Aorta (tissue), 5 donors: ENCODE measurements at places on chromosomes 4 and X. TPM values are rescaled to one million over a fixed set of nuclear protein-coding genes. Genes with fewer than 3 reads are reported as not detected.
A peak's percentile ranks its signal among the peaks of the same experiment; 100 is the strongest.

GLRA3 gene
- total RNA-seq: not detected

COX7B2 gene
- total RNA-seq: not detected

DUSP21 gene
- not detected for total RNA-seq

KLF8 gene
- total RNA-seq: 28.3 TPM

CCNI gene
- total RNA-seq: 436 TPM

TSPAN6 gene
- 12.2 TPM for total RNA-seq

KLHL13 gene
- total RNA-seq: 6.8 TPM

GPR34 gene
- 22.7 TPM for total RNA-seq

VCX3B gene
- total RNA-seq: not detected

DNA sequence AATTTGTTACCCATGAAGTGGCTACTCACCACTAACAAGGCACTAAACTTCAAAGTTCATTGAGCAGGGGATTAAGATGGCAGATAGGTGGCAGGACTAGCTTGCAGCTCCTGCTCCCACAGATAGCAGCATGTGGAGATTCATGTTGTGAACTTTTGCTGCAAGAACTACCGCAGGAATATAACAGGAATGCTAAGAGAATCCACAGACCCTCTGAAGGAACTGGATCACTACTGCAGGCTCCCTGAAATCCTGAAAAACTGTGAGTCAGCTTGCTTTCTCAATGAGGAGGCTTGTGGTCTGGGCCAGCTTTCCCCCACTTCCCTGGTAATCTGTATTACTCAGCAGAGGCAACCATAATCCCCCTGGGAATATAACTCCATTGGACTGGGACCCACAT is 118.5 kb upstream of the VCX2 start:
- DNase-seq: no peak
- H3K36me3 ChIP-seq: no peaks in the 10 kb centered on the region
- H3K4me1 ChIP-seq: no peaks in the 10 kb centered on the region
- H3K27me3 ChIP-seq: no peaks in the 10 kb centered on the region

GRCh38 chr4:37684154-37684553 is 2.0 kb downstream of the RELL1 start:
- H3K36me3 ChIP-seq: no peaks in the 10 kb centered on the region
- no peak for DNase-seq
- H3K4me3 ChIP-seq: no peak overlapping the region

DNA sequence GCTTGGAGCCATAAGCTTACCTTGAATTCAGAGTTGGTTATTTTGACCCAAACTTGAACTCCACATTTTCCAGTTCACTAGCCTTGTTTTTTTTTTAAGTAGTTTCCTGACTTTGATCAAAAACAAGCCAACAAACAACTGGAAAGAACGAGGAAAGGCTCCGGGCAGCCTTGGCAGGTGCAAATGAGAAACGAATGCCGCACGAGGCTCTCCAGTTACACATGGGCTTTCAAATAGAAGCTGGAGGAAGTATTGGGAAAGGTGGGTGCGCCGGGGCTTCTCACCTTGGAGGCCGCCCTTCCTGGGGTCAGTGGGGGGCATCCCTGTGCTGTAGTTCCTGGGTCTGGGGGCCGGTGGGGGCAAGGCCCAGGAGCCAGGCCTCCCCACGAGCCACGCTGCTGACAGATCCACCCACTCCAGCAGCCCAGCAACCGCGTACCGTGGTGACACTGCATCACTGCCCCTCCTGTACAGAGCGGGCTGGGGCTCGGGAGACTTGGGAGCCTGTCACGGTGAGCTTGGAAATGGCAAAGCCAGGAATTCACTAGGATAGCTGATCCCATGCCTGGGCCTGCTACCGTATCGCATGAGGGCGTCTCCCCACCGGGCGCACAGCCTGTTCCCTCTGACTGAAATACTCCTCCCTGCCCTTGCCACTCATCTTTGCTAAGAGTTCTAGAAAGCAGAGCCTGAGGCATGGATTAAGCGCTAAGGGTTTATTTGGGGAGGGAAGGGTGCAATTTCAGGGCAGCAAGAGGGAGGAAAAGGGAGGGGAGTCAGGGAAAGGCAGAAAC is 50.9 kb upstream of the ADRA2C start:
- peak; percentile 24 for DNase-seq
- no peaks in the 10 kb centered on the region for H3K36me3 ChIP-seq
- no peak overlapping the region for H3K27ac ChIP-seq
- H3K27me3 ChIP-seq: no peaks in the 10 kb centered on the region
- H3K4me3 ChIP-seq: no peak overlapping the region

- H3K4me1 ChIP-seq: no peaks in the 10 kb centered on the region
- H3K27me3 ChIP-seq: peaks cover 2% of the 10 kb centered on the region
- no peak overlapping the region for H3K4me3 ChIP-seq
- H3K36me3 ChIP-seq: no peaks in the 10 kb centered on the region
- H3K27ac ChIP-seq: no peak overlapping the region
These were observed 320.5 kb upstream of the TET2 start for GRCh38 chr4:104826171-104826570.

GRCh38 chrX:78754917-78755316 is 7.4 kb downstream of the LPAR4 start:
- H3K36me3 ChIP-seq: no peaks in the 10 kb centered on the region
- no peaks in the 10 kb centered on the region for H3K27me3 ChIP-seq
- DNase-seq: no peak
- no peaks in the 10 kb centered on the region for H3K4me1 ChIP-seq
- no peak overlapping the region for H3K27ac ChIP-seq
- no peak overlapping the region for H3K4me3 ChIP-seq

DNA sequence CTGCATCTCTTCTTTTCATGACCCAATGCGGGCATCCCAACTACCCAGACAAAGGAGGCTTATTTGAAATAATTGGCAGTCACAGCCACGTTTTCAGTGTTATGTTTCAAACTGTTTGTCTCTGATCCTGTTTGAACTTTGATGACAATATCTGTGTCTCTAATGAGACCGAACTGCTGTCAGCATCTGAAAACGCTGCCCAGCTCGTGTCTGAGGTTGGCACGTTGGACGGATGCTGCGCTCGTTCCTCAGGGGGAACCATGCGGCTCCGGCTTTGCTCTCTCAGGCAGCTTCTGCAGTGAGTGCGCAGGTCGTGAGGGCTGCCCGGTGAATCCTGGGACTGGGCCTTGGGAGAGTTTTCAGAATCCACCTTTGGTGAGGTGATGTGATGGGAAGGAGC is 58.4 kb upstream of the SORBS2 start:
- no peaks in the 10 kb centered on the region for H3K4me1 ChIP-seq
- H3K4me3 ChIP-seq: no peak overlapping the region
- DNase-seq: no peak
- H3K27ac ChIP-seq: no peak overlapping the region

GRCh38 chrX:23327104-23327503 is 7.5 kb upstream of the PTCHD1 start:
- H3K4me1 ChIP-seq: no peaks in the 10 kb centered on the region
- no peak for DNase-seq
- H3K4me3 ChIP-seq: no peak overlapping the region
- H3K36me3 ChIP-seq: no peaks in the 10 kb centered on the region
- H3K27me3 ChIP-seq: no peaks in the 10 kb centered on the region

DNA sequence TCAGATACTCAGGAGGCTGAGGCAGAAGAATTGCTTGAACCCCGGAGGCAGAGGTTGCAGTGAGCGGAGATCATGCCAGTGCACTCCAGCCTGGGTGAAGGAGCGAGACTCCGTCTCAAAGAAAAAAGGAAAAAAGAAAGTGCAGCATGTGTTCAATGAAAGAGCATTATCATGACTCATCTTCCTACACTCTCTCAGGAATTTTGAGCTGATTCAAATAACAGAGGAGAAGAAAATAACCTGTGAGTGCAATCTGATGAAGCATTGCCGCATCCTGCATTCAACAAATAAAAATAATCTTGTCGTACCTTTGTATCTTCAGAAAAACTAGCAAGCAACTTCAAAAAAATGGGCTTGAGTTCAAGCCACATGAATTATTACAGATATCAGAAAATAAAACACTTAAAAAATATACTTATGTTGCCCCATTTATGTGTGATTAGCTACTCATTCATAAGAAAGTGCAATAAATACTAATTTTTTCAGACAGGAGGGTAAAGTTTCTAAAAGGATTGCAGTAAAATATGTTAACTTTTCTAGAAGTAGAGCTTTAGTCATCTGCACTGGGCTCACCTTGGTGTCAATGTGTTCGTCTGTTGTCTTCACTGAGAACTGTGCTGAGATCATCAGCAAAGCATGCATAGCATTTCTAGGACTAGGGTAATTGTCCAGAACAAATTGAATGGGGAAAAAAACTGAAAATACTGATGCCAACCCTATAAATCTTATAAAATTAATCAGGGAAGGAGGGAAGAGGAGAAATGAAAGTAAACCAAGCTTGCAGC is 90.4 kb upstream of the VCX3B start:
- no peaks in the 10 kb centered on the region for H3K4me1 ChIP-seq
- H3K4me3 ChIP-seq: no peak overlapping the region
- no peaks in the 10 kb centered on the region for H3K27me3 ChIP-seq
- no peak overlapping the region for H3K27ac ChIP-seq
- no peaks in the 10 kb centered on the region for H3K36me3 ChIP-seq
- DNase-seq: no peak

DNA sequence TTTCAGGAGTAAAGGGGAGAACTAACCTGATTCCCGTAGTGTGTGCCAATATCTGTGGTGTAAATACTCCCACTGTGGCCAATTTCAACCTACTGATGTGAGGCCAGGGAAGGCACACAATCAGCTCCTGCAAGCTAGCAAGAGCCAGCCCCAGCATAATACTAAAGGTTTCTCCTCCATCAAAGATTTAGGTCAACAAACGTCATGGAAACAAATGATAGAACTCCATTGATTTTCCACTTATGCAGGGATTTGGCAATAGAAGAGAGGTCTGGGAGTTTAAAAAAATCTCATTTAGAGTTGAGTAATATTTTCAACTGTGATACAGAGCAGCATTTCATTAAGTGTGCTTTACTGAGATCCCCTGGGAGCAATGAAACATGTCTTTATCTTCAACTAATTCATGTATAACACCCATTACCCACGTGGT is 15.8 kb upstream of the VEGFD start:
- H3K4me3 ChIP-seq: no peak overlapping the region
- DNase-seq: no peak
- H3K36me3 ChIP-seq: no peaks in the 10 kb centered on the region
- no peak overlapping the region for H3K27ac ChIP-seq
- no peaks in the 10 kb centered on the region for H3K4me1 ChIP-seq

GRCh38 chr4:90118527-90119195 is 8.5 kb upstream of the CCSER1 start:
- no peaks in the 10 kb centered on the region for H3K27me3 ChIP-seq
- no peaks in the 10 kb centered on the region for H3K4me1 ChIP-seq
- no peak overlapping the region for H3K4me3 ChIP-seq
- no peak for DNase-seq
- H3K27ac ChIP-seq: no peak overlapping the region

GRCh38 chr4:5052204-5052702 is 973 bp downstream of the STK32B start:
- no peak for DNase-seq
- no peaks in the 10 kb centered on the region for H3K36me3 ChIP-seq
- no peaks in the 10 kb centered on the region for H3K27me3 ChIP-seq
- no peak overlapping the region for H3K4me3 ChIP-seq
- H3K4me1 ChIP-seq: no peaks in the 10 kb centered on the region
- no peak overlapping the region for H3K27ac ChIP-seq

DNA sequence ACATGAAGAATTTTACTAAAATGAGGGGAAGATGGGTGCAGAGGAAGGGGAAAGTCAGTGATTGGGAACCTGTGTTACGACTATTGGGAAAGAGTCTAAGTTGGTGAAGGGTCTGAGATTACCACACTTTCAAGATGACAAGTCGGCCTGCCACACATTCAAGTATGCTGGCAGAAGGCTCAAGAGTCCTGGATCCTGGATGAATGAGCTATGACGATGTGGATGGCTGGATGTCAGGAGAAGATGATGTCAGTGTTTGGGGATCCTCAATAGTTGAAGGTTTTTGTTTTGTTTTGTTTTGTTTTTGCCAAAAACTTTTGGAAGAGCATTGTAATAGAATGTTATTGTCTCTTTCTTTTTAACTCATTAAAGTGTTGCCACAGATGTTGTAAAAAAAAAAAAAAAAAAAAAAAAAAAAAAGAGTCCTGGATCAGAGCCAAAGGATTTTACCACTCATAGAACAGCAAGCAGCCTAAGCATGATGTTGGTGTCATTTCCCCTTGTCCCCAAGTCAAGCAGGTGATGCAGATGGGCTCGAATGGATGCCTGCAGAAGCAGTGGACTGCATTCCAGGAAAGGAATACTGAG is 120.6 kb downstream of the REELD1 start:
- H3K36me3 ChIP-seq: no peaks in the 10 kb centered on the region
- DNase-seq: no peak
- no peak overlapping the region for H3K4me3 ChIP-seq
- H3K4me1 ChIP-seq: peaks cover 3% of the 10 kb centered on the region
- no peaks in the 10 kb centered on the region for H3K27me3 ChIP-seq
- H3K27ac ChIP-seq: no peak overlapping the region

DNA sequence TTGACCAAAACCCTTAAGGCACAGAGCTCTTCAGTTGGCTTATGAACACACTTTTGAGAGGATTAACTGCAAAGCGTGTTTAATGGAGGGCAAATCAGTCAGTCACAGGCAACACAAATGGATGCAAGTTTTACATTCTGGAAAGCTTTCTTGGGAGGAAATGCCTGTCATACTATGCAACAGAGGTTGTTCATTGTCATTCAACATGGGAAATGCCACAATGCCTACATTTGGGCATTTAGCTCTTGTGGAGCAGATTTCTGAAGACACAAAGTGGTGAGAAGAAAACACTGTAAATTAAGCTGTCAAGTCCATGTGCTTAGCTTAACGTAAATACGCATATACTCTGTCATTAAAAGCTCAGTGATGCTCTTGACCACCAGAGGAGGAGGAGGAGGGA is 41.1 kb downstream of the CBLL2 start:
- H3K4me1 ChIP-seq: no peaks in the 10 kb centered on the region
- no peaks in the 10 kb centered on the region for H3K36me3 ChIP-seq
- H3K27me3 ChIP-seq: no peaks in the 10 kb centered on the region

DNA sequence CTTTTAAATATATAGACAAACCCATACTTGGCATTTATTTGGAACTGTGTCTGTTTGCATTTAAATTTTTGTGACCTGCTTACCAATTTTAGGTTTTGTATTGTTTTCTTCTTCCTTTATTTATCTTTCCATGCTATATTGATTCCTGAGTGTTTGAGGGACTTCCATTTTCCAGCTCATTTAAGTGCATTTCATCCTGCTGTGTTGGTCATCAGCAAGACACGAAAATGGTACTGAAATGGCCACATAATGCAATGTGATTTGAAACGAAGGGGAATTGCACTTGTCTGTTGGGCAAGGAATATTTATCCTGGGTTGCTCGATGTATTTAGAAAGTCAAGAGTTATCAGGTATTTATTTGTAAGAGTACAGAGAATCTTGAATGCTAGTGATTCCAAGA is 524.3 kb upstream of the MAGEB2 start:
- H3K27me3 ChIP-seq: no peaks in the 10 kb centered on the region
- H3K27ac ChIP-seq: no peak overlapping the region
- DNase-seq: no peak

DNA sequence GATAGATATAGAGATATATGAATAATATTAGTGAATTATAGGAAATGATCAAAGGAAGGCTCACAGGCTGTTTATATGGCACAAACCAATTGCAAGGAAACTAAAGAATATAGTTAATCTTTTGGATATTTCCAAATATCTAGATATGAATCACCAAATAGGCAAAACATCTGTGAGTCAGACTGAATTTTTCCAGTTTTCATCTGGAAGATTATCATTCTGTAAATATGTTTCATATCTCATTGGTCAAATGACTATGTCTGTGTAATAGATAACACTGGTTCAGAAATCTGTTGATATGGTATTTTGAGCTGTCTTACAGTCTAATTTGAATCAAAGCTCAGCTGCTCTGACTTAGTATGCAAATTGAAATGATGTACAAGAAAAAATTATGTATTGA is 303.6 kb downstream of the FAM133A start:
- no peak for DNase-seq
- no peaks in the 10 kb centered on the region for H3K36me3 ChIP-seq
- no peaks in the 10 kb centered on the region for H3K4me1 ChIP-seq
- no peak overlapping the region for H3K27ac ChIP-seq
